ENCODE measurements at places on chromosomes 12 and 14.

- DNase-seq: no peak
Measured at GRCh38 chr12:24900196-24900595, 48.7 kb downstream of the BCAT1 start.

DNA sequence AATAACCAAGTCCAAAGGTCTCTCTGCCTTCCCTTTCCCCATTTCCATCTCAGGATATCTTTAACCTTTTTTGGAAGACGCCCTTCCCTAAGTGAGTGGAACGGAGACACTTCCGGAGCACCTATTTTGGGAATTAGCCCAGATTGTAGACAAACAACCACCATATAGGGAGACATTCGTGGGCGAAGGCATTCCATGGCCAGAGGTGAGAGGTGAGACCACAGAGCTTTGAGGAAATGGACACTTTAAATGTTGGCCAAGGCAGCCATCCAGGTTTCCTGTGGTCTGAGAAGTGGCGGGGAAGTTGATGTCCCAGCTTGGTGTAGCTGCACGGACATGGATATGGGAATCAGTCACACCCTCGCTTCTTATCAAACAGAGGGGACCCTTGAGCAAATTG lies 69.4 kb upstream of the BDKRB2 start:
- no peak for DNase-seq

- DNase-seq: no peak
Measured at GRCh38 chr12:119804011-119804641, 73.0 kb downstream of the CIT start.

- DNase-seq: no peak
Measured at GRCh38 chr12:72647139-72647538, 375.0 kb downstream of the TRHDE start.

DNA sequence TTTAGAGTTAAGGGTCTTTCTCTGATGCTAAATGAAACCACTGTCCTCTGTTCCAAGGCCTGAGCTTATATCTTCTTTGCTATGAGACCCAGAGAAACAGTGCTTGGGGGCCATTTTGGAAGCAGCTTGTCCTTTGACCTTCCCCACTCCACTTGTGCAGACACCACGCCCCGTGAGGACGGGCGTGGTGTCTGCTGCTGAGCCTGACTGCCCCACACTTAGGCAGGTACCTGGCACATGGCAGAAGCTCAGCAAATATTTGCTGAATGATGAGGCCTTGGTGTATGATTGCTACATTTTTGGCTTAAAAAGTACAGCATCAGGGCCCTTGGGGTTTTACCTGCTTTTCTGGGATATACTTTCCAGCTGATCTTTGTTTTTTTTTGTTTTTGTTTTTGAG lies 69.9 kb downstream of the RASSF3 start:
- DNase-seq: no peak

DNA sequence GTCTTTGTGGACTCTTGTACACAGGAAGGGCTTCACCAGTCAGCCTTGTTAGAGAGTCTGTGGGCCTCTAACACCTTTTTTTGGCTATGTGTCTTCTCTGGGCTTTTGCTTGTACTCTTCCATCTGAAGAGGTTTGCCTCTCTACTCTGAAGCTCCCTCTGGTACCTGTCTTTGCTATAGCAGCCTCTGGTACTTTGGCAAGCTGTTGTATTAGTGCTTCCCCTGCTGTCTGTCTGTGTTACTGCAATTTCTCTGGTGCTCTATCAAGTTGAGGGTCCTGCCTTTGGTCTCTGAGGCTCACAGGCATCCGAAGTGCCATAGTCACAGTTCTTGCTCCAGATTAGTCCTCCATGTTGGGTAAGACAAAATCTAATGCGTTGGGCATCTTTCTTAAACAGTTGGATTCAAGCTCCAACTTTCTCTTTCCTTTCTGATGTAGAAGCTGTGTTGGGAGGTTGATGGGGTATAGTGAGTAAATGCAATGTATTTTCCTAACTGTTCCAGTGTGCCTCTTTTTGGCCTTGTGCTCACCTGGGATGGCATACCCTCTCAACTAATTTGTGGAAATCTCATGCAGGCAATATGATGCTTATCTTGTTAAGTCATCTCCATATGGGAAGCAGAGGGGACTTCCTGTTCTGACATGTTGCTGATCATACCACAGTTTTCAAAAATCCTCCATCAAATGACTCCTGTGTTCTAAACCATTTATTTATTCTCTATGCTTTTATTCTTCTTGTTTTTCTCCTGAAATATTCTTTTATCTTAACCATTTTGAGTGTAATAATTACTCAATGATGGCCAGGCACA lies 88.8 kb downstream of the ATF7IP start:
- no peak for DNase-seq

Measured in tibial artery (tissue), 4 donors.